ENCODE measurements at places on chromosomes 7 and 10.

- no peak for DNase-seq
Measured at GRCh38 chr10:3655528-3655927, 129.5 kb downstream of the KLF6 start.

DNA sequence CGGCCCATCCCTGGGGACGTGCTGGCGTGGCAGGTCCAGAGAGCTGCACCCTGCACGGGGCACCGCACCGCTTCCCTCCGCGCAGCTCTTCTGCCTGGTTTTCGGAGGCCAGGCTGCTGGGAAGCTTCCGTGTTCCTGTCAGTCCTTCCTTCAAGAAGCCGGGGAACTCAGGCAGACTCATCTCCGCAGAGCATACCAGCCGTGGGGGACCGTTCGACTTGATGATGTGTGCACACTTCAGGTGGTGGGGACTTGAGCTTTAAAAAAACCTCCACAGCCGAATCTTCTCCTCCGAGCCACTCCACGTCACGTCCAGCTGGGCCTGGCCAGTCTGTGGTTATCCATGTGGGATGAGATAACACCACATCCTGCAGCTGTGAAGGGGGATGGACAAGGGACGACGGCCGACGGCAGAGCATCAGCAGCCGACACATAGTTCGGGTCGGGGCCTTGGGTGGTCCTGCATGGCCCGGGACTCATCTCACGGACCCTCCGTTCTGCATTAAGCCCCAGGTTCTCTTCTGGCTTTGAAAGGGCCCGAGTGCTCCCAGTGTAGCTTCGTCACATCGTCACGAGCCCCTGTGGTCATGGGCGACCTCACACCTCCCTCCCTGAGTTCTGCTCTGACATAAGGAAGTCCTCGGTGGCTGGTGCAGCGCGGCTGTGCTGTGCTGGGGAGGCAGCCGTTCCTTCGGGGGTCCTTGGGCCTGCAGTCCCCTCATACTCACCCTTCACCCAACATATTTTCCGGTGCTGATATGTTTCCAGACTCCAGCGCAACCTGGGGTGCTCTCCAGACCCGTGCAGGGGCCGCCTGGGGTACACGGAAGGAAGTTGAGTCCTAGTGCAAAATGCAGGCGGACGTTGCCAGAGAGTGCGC, 4.5 kb upstream of the BHLHA15 start:
- no peak for DNase-seq

DNA sequence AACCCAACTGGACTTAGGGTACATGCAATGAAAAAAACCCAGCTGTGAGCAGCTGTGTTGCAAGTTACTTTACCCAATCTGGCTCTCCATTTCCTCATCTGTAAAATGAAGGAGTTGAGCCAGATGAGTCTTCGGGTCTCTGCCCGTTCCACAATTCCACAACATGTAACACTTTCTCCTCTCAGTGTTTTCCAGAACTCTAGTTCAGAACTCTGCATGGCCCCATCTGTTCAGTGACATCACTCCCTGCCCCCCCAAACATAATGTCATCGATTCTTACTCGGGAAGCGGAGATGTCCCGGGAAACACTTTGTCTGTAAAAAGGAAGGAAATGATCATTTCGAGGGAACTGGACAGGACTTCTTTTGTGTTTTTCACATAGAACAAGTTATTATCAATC, 2.5 kb downstream of the SH3PXD2A start:
- no peak for DNase-seq

- no peak for DNase-seq
Measured at GRCh38 chr7:109873296-109873695, 1217.6 kb upstream of the LRRN3 start.

DNA sequence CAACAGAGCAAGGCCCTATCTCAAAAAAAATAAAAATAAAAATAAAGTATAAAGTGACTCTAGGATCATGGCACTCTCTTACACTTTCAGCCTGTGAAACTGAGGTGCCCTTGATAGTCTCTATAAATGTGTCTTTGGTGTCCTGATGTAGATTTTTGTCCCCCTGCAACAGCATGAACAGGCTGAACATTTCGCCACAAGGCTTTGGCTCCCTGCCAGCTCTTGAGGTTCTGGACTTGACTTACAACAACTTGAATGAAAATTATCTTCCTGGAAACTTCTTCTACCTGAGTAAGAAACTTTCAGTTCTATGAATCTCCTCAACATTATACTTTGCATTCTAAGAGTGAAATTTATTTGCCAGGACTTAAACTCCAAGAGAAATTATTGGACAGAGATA, 48.1 kb upstream of the BMS1 start:
- DNase-seq = no peak

- DNase-seq = no peak
Measured at GRCh38 chr10:43044961-43045621, 31.8 kb upstream of the RET start.

GRCh38 chr10:110947061-110947595, 27.7 kb downstream of the SHOC2 start:
- DNase-seq = no peak

DNA sequence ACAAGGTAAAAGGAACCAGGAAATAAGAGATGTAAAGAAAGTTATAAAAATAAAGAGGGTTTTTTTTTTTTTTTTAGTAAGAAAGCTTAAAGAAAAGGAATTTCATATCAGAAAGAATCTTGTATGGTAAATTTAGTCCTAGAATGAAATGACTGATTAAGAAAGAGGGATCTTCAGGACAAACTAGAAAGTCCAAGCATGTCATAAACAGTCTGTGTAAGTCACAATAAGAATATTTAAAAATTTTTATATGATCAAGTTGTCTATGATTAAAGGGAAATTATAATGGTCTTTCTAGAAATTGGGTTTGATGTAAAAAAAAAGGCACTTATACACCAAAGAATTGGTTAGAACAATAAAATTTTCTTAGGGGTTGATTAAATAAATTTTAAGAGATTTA, 289.5 kb downstream of the XPNPEP1 start:
- no peak for DNase-seq

- no peak for DNase-seq
Measured at GRCh38 chr10:70459061-70459773, 17.7 kb upstream of the NODAL start.

DNA sequence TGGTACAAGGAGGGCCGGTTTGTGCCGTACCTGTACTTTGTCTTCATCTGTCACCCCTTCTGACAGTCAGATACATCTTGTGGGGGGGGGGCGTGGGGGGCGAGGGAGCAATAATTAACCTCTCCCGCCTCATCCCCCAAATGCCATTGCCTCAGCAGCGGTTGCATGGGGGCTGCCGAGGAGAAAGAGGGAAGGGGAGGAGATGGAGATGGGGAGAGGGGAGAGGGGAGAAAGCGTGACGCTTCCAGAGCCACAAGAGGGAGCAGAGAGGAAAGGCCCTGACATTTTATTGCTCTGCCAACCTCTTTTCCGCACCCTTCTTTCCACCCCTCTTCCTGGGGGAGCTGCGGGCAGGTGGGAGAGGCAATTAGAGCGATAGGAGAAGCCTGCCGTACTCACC, 11.8 kb downstream of the KAZALD1 start:
- DNase-seq = no peak

- no peak for DNase-seq
Measured at GRCh38 chr10:131970946-131971345, 10.8 kb downstream of the BNIP3 start.

Measured in GM13976 (cell line).